ENCODE measurements at places on chromosomes 5 and 9.

DNA sequence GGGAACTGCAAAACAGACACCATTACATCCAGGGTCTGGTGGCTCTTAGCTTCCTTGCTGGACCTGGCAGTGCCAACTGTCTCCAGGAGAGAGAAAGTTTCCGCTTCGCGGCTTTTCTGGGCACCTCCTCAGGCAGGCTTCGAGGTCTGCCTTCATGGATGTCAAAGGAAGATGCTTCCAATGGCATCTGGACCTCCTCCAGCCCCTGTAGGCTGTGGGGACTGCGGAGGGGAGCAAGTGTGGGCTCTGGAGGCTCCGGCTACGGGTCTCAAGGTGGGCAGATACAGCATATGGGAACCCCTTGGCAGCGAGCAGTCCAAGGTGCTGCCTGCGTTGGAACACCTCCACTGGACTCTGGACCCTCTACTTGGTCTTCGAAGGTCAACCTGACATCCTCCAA, 6.0 kb downstream of the C9orf50 start:
- no peak for DNase-seq

DNA sequence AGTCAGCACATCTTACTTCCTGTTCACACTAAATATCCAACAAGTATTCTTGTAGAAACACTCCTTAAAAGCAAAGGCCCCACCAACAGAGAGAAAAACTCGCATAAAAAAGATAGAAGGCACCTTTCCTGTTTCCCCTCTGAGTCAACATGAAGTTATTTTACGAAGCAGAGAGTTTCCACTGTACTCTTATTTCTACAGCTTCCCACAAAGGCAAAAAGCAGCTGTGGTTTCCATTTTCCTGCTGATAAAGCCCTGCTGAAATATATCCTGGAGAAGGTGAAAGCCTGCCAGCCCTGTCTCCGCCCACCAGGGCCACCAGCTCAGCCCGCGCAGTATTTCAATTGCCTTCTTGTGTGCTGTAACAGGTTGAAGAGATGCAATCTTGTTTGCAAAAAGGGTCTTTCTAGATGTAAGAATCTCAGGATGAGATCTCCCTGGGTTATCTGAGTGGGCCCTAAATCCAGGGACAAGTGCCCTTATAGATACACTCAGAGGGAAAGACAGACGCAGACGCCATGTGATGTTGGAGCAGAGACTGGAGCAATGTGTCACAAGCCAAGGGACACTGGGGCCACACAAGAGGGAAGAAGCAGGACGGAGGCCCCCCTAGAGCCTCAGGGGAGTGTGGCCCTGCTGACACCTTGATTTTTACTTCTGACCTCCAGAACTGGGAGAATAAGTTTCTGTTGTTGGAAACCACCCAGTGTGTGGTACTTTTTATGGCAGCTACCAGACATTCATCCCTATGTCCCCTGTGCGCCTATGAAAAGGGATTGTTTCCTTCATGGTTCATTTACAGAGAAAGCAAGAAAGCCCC, 19.9 kb downstream of the SEMA4D start:
- no peak for DNase-seq

DNA sequence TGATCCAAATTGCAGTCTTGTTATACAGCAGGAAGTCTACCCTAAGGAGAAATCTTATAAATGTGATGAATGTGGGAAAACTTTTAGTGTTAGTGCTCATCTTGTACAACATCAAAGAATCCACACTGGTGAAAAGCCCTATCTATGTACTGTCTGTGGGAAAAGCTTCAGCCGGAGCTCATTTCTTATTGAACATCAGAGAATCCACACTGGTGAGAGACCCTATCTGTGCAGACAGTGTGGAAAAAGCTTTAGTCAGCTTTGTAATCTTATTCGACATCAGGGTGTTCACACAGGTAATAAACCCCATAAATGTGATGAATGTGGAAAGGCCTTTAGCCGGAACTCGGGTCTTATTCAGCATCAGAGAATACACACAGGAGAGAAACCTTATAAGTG, 10.4 kb downstream of the ZNF189 start:
- DNase-seq, result no peak

DNA sequence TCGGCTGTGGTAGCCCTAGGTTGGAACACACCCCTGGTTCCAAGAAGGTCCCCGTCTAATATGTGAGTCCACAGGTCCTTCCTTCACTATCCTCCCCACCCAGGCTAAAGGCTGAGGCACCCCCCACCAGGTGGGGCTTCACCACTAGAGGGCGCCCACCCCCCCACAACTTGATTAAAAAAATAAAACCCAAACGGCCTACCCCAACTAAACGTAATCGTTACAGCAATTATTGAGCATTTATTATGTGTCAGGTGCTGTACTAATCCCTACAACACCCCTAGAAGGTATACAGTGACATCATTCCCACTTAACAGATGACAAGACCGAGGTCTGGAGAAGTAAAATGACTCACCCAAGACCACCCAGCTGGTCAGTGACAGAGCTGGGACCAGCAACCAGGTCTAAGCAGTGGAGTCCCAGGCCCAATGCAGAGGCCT, 65.0 kb downstream of the FGF18 start:
- DNase-seq, result peak; percentile 85

DNA sequence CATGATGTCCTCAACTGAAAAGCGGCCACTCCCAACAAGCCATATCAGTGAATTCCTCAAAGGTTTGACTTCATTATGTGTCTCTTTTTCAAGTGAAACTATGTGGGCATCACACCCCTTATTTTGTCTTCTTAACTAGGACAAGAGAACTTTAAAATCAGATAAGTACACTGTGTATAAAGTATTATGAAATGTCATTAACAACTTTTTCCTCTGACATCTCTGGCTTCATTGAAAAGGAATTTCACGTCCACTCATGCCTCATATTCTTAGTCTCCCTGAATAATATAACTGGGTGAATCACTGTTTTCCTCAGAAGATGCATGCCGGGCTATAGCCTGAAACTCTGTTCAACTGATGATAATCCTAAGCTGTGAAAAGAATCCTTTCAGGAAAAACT, 415.8 kb downstream of the ACTL7B start:
- no peak for DNase-seq

DNA sequence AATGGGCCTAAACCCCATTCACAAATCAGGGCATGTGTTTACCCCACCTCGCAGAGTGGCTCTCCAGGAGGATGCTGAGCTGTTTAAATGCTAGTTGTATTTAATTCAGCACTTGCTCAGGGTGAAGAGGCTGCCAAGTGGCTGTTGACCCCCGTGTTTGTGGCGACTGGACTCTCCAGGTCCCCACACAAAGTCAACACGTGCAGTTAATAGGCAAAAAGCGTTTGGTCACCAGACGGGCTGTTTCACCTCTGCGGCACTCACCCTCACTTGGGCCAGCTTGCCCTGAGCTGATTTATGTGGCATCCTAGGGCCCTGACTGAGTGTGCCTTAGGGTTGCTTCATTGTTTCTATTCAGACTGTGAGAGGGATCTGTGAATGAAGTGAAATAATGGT, 152.3 kb downstream of the GAS1 start:
- DNase-seq, result no peak

DNA sequence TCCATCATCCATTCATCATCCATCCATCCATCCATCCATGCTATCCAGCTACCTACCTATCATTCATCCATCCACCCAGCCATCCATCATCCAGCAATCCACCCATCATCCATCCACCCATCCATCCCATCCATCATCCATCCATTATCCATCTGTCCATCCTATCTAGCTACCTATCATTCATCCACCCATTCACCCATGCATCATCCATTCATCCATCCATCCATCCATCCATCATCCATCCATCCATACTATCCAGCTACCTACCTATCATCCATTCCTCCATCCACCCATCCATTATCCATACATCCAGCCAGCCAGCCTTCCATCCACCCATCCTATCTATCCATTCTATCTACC, 26.3 kb downstream of the SLC6A3 start:
- no peak for DNase-seq

DNA sequence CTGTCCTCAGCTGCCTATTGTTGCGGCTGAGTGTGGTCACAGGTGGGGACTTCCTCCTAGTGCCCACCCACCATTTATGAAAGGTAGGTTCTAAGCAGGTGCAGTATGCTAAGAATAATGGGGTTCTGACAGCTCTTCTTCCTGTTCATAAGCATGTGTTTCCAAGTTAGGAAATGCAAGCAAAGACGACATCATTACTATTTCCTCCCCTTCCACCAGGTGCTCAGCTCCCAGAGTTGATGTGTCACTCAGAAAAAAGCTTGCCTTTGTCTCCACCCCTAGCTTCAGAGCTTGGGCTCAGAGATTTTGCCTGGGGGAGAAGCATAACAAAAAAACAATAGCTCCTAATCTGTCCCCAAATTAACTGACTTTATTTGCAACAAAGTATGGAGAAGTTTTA, 1076.7 kb downstream of the NR2F1-AS1 start:
- peak; percentile 11 for DNase-seq

- DNase-seq, result no peak
Observed at GRCh38 chr9:109286981-109287380, 33.9 kb downstream of the EPB41L4B start.

DNA sequence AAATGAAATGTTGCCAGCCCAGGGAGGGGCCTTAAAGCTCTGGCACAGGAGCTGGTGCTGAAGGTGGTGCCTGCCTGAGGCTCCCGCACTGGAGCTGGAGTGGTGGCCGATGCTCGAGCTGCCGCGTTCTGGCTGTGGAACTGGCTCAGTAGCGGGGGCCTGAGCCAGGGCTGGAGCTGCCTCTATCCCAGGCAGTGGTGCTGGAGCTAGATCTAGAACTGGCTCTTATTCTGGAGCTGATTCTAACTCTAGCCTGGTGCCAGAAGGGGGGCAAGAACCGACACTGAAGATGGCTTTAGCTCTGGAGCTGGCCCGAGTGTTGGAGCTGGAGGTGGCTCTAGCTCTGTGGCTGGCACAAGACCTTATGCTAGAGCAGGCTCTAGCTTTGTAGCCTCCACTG, 19.2 kb downstream of the OBP2B start:
- DNase-seq, result no peak

- no peak for DNase-seq
Observed at GRCh38 chr9:8859416-8859815, 1059.8 kb upstream of the DMAC1 start.

DNA sequence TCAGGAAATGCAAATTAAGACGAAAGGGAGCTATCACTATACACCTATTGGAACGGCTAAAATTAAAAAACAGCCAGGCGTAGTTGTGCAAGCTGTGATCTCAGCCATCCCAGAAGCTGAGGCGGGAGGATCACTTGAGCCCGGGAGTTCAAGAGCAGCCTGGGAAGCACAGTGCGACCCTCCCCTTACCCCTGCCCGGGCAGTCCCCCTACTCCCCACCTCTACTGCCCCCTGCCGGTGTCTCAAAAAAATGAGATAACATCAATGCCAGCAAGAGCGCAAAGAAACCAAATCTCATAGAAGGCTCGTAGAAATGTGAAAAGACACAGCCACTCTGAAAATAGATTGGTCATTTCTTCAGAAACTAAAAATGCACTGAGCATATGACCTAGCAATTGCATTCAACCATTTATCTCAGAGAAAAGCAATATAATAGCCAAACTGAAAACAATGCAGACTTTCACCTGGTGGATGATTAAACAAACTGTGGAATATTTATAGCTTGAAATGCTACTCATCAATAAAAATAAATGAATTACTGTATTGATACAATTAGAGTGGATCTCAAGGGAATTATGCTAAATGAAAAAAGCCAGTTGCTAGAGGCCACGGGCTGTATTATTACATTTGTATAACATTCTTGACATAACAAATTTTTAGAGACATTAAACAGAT, 20.6 kb downstream of the OR2V2 start:
- DNase-seq, result peak; percentile 63

- no peak for DNase-seq
Observed at GRCh38 chr5:90843443-90843842, 284.8 kb downstream of the ADGRV1 start.

Measured in iPS-NIHi11 (cell line).